ENCODE measurements at places on chromosomes 12 and 14. TPM values are rescaled to one million over a fixed set of nuclear protein-coding genes. Genes with fewer than 3 reads are reported as not detected.

RNU4-1 gene
- under 0.01 TPM for total RNA-seq

RAD52 gene
- total RNA-seq, result 16.7 TPM

DNA sequence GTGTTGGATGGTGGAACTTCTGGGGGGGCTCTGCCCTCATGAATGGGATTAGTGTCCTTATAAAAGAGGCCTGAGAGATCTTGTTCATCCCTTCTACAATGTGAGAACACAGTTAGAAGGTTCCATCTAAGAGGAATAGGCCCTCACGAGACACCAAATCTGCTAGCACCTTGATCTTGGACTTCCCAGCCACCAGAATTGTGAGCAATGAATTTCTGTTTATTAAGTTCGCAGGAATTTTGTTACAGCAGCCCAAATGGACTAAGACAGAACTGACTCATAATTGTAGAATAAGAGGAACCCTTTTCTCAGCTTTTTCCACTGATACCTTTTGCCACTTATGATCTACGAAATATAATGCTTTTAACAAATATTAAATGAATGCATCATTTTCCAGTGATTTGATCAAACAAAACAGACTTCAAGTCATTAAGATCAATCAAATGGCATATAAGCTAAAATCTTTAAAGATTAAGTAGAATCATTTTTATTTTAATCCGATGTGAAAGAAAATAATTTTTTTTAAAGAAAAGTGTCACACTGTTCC lies 68.2 kb downstream of the HECTD1 start:
- no peak overlapping the region for H3K27ac ChIP-seq
- H3K4me1 ChIP-seq, result no peaks in the 10 kb centered on the region
- no peak overlapping the region for H3K4me3 ChIP-seq
- peaks cover 2% of the 10 kb centered on the region for H3K36me3 ChIP-seq
- H3K27me3 ChIP-seq, result no peaks in the 10 kb centered on the region

DNA sequence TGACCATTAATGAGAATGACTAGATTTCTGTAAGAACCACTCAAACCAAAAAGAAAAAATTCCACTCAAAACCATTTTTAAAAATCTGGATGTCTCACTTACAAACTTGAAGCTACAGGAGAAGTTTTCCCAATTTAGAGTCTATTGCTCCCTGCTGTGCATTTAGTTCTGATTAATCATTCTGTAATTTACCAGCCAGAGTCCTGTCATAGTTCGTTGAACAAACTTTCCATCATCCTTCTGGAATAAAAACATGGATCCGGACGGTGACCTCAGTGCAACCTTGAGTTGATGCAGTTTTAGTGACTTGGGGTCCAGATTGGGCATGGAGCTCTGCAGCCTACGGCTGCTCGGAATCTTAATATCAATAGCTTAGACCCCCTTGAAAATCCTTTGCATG lies 73.4 kb downstream of the PRMT8 start:
- H3K4me1 ChIP-seq, result no peaks in the 10 kb centered on the region
- H3K4me3 ChIP-seq, result no peak overlapping the region
- no peaks in the 10 kb centered on the region for H3K27me3 ChIP-seq
- H3K27ac ChIP-seq, result no peak overlapping the region
- DNase-seq, result no peak

DNA sequence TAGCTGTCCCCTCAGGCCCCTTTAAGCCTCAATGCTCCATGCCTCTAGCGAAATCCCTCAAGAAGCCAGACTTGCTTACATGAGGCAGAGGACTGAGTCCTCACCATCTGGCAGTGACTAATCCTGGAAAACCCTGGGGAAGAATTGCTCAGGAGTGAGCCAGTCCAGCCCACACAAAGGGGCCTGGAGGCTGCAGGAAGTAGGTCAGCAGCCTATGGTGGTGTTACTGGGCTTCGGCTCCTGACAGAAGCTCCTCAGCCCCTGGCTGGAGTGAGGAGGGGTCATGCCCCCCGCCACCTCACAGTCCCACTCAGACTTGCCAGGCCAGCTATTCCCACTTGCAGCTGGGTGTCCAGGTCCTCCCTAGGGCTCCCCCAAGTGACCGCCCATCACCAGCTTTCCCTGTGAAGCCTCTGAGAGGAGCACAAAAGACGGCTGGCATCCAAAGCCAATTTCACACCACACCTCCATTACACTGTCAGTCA lies 250.5 kb downstream of the DPF3 start:
- no peak overlapping the region for H3K27ac ChIP-seq
- H3K4me3 ChIP-seq, result no peak overlapping the region
- no peaks in the 10 kb centered on the region for H3K27me3 ChIP-seq
- no peaks in the 10 kb centered on the region for H3K4me1 ChIP-seq
- H3K36me3 ChIP-seq, result no peaks in the 10 kb centered on the region
- no peak for DNase-seq

DNA sequence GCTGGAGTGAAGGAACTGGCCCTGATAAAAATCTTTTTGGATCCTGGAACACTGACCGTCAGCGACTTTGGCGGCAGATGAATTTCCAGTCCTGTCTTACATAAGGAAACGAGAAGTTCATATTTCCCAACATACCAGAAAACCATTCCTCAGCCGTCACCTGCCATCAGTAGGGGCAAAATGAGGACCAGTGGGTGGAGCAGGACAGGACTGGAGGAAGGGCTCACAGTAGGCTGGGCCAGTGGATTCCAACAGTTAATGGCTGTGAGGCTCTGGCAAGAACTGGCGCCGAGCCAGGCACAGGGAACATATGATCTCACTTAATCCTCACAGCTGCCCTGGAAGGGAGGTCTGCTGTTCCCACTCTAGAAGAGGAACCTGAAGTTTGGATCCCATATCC lies 67.2 kb upstream of the FAM181A start:
- H3K27me3 ChIP-seq, result no peaks in the 10 kb centered on the region
- peak overlapping the region; percentile 65 for H3K27ac ChIP-seq
- no peaks in the 10 kb centered on the region for H3K36me3 ChIP-seq
- peak; percentile 22 for DNase-seq
- H3K4me3 ChIP-seq, result no peak overlapping the region
- peaks cover 2% of the 10 kb centered on the region for H3K4me1 ChIP-seq

DNA sequence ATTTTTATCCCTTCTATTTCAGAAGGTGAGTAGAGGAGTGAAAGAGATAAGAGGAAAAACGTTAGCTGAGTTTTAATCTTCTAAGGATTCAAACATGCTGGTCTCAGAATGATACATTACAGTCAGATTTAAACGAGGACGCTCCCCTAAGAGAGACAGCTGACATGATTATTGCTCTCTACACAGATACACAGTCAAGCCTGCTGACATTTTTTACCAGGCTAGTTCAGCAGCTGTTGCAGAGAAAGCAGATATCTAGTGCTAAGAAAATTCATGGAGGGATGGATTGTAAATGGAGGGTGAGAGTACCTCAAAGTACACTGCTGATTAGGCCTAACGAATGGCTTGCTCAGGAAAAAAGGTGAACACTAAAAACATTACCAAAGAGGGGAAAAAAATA lies 31.9 kb upstream of the SOS2 start:
- H3K36me3 ChIP-seq, result no peaks in the 10 kb centered on the region
- no peak for DNase-seq
- H3K4me3 ChIP-seq, result no peak overlapping the region
- H3K27ac ChIP-seq, result no peak overlapping the region
- no peaks in the 10 kb centered on the region for H3K4me1 ChIP-seq
- H3K27me3 ChIP-seq, result no peaks in the 10 kb centered on the region

CD27 gene
- total RNA-seq, result 2.5 TPM

MSI1 gene
- total RNA-seq, result 1.7 TPM

DNA sequence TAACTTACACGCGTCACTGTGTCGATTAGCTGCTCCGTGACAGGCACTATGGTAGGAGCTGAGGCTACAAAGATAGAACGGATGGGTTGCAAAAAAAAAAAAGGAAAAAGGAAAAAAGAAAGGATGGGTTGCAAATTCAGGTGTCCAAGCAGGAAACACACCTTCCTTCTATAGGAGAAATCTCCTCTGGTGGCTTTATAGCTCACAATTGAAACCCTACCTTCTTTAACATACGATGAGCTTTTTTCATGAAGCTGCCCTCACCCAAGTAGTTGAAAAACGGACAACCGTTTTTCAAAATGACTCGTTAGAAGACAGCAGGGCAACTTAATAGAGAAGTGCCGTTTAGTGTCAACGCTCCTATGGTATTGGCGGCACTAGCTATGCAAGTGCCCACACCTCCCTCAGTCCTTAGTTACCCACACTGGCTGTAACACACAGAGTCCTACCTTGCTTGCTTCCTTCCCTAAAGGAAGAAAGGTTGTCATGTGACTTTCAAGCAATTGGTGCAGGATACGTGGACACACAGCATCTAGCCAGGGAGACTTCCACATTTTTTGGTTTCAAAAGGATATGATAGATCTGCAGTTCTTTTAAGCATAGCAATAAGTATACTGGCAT lies 682 bp upstream of the TRIP11 start:
- H3K27me3 ChIP-seq, result no peaks in the 10 kb centered on the region
- peaks cover 4% of the 10 kb centered on the region for H3K4me1 ChIP-seq
- peak overlapping the region; percentile 57 for H3K4me3 ChIP-seq
- no peaks in the 10 kb centered on the region for H3K36me3 ChIP-seq
- peak overlapping the region; percentile 93 for H3K27ac ChIP-seq

TSPAN8 gene
- total RNA-seq, result 240 TPM

DNA sequence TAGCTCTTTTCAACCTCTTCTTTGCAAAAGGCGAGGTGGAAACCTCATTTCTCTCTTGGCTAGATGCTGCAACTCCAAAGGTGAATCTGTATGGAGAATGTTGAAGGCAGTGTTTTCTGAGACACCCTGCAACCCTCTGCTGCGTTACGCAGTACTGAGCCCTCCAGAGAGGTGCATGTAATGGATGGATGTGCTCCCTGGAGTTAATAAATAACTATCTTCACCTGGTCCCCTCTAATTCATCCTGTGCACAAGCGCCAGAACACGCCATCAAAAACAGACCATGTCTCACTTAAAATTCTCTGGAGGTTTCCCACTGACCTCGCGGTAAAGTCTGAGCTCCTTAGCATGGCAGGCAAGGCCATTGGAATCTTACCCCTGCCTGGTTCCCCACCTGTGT lies 234.4 kb upstream of the PWP1 start:
- H3K4me1 ChIP-seq, result no peaks in the 10 kb centered on the region
- no peaks in the 10 kb centered on the region for H3K36me3 ChIP-seq
- H3K27me3 ChIP-seq, result no peaks in the 10 kb centered on the region
- DNase-seq, result no peak
- no peak overlapping the region for H3K4me3 ChIP-seq

MYF6 gene
- total RNA-seq, result not detected

- H3K27me3 ChIP-seq, result no peaks in the 10 kb centered on the region
- H3K4me3 ChIP-seq, result no peak overlapping the region
- H3K36me3 ChIP-seq, result no peaks in the 10 kb centered on the region
- H3K4me1 ChIP-seq, result no peaks in the 10 kb centered on the region
- H3K27ac ChIP-seq, result no peak overlapping the region
These were observed 16.0 kb downstream of the RNASE3 start for GRCh38 chr14:20907214-20907613.

DNA sequence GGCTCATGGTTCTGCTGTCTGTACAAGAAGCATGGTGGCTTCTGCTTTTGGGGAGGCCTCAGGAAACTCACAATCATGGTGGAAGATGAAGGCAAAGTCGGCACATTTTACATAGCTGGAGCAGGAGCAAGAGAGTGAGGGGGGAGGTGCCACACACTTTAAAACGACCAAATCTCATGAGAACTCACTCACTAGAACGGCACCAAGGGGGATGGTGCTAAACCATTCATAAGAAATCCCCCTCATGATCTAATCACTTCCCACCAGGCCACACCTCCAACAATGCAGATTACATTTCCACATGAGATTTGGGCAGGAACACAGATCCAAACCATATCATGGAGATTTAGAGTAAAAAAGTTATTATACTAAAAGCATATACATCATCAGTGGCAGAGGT lies 13.6 kb upstream of the LEMD3 start:
- no peaks in the 10 kb centered on the region for H3K27me3 ChIP-seq
- H3K4me3 ChIP-seq, result no peak overlapping the region
- H3K36me3 ChIP-seq, result no peaks in the 10 kb centered on the region
- DNase-seq, result no peak
- no peaks in the 10 kb centered on the region for H3K4me1 ChIP-seq

CPSF2 gene
- total RNA-seq, result 25.4 TPM

- no peaks in the 10 kb centered on the region for H3K36me3 ChIP-seq
- no peak overlapping the region for H3K4me3 ChIP-seq
- H3K27ac ChIP-seq, result no peak overlapping the region
- no peak for DNase-seq
- H3K4me1 ChIP-seq, result no peaks in the 10 kb centered on the region
These were observed 13.8 kb downstream of the TMED10 start for GRCh38 chr14:75162631-75163030.

- no peaks in the 10 kb centered on the region for H3K27me3 ChIP-seq
- no peaks in the 10 kb centered on the region for H3K4me1 ChIP-seq
- no peaks in the 10 kb centered on the region for H3K36me3 ChIP-seq
- no peak overlapping the region for H3K4me3 ChIP-seq
- no peak for DNase-seq
These were observed 61.2 kb upstream of the STXBP6 start for GRCh38 chr14:25111061-25111601.

- no peak within 1 kb of the TSS for H3K4me3 ChIP-seq
- no peak for DNase-seq
- no peak within 1 kb of the TSS for H3K27ac ChIP-seq
- H3K36me3 ChIP-seq, result no peaks in the 10 kb centered on the region
These were observed at the start of gene FGF23 for GRCh38 chr12:4379405-4379804. Gene FGF23, minus strand, starts transcription at chr12:4379712. Its CDS starts 130 bp downstream, at chr12:4379582.

RASAL1 gene
- 1.6 TPM for total RNA-seq

CCDC197 gene
- total RNA-seq, result not detected

GRCh38 chr12:93883436-93884154 lies 206.4 kb downstream of the CRADD start:
- no peak overlapping the region for H3K27ac ChIP-seq
- no peaks in the 10 kb centered on the region for H3K36me3 ChIP-seq
- no peak for DNase-seq
- H3K4me1 ChIP-seq, result no peaks in the 10 kb centered on the region
- no peaks in the 10 kb centered on the region for H3K27me3 ChIP-seq
- H3K4me3 ChIP-seq, result no peak overlapping the region

DNA sequence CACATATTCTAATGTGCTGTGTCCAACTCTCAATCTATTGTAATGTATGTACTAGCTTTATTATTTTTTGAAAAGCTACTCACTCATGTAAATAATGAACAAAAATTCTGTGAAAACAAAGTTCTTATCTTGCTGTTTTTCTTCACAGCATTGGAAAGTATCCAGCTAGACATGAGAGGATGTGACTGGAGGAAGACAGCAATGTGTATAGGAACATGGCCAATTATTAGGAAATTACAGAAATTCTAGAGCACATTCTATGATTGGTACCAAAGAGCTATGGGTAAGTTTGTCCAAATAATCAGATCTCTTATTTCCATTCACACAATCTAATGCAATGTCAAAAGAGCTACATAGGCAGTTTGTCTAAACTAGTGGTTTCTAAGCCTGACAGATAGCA lies 1100.2 kb downstream of the FSCB start:
- no peak overlapping the region for H3K4me3 ChIP-seq
- H3K4me1 ChIP-seq, result no peaks in the 10 kb centered on the region
- no peak for DNase-seq
- no peaks in the 10 kb centered on the region for H3K36me3 ChIP-seq

GRCh38 chr14:106605548-106606448 lies 1079.4 kb downstream of the TMEM121 start:
- no peaks in the 10 kb centered on the region for H3K27me3 ChIP-seq
- no peak overlapping the region for H3K27ac ChIP-seq
- no peaks in the 10 kb centered on the region for H3K4me1 ChIP-seq
- no peaks in the 10 kb centered on the region for H3K36me3 ChIP-seq
- H3K4me3 ChIP-seq, result no peak overlapping the region
- DNase-seq, result no peak

DCP1B gene
- total RNA-seq, result 31.9 TPM

All from prostate gland (tissue), 2 donors.